ENCODE measurements at places on chromosomes 12 and 14. TPM values are rescaled to one million over a fixed set of nuclear protein-coding genes. Genes with fewer than 3 reads are reported as not detected.
A peak's percentile ranks its signal among the peaks of the same experiment; 100 is the strongest.

MANSC4 gene
- not detected for polyA plus RNA-seq

DNA sequence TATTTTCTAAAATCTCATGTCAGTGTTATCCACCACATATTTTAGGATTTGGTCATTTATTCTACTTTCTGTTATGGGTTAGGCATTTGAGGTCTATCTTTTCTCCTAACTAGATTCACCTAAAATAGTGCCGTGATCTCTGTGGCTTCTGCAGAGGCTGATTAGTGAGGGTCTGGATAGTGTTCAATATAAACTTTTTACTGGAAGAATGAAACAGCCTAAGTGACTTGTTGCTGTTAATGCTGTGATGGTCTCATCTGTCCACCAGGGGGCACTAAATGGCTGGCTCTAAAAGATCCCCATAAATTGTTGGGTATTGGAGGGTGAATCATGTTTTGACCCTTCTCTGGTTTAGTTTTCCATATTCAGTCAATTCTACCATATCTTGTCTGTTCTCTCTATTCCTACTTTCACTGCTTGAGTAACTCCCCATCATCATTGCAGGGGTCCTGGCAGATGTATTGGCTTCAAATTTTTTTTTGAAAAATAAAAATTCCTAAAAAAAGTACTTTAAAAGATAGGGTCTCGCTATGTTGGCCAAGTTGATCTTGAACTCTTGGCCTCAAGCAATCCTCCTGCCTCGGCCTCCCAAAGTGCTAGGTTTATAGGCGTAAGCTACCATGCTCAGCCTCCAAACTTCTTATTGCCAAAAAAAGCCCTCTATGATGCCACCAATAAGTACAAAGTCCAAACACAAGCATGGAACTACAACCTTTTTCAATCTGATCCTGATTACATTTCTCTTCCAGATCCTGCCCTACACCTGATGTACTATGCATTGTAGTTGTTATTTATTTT, 6.9 kb downstream of the PABPN1 start:
- peak; percentile 53 for DNase-seq
- peaks cover 16% of the 10 kb centered on the region for H3K36me3 ChIP-seq
- H3K4me3 ChIP-seq = no peak overlapping the region
- H3K27me3 ChIP-seq = peaks cover 4% of the 10 kb centered on the region

- DNase-seq = no peak
- no peaks in the 10 kb centered on the region for H3K36me3 ChIP-seq
- no peak overlapping the region for H3K4me3 ChIP-seq
- H3K27ac ChIP-seq = no peak overlapping the region
- H3K27me3 ChIP-seq = peaks cover 4% of the 10 kb centered on the region
These were observed 146.2 kb downstream of the BCL11B start for GRCh38 chr14:99125616-99126431.

- H3K27ac ChIP-seq = no peak overlapping the region
- no peaks in the 10 kb centered on the region for H3K4me1 ChIP-seq
- no peak overlapping the region for H3K4me3 ChIP-seq
- DNase-seq = no peak
These were observed 20.0 kb downstream of the NFKBIA start for GRCh38 chr14:35384455-35385041.

- peaks cover 58% of the 10 kb centered on the region for H3K4me1 ChIP-seq
- H3K4me3 ChIP-seq = no peak overlapping the region
- peak overlapping the region; percentile 24 for H3K27ac ChIP-seq
- peaks cover 4% of the 10 kb centered on the region for H3K27me3 ChIP-seq
- no peak for DNase-seq
These were observed 6.4 kb downstream of the SSH1 start for GRCh38 chr12:108850854-108851573.

NEMF gene
- 54.4 TPM for polyA plus RNA-seq
